ENCODE measurements at places on chromosomes 6 and 20.

DNA sequence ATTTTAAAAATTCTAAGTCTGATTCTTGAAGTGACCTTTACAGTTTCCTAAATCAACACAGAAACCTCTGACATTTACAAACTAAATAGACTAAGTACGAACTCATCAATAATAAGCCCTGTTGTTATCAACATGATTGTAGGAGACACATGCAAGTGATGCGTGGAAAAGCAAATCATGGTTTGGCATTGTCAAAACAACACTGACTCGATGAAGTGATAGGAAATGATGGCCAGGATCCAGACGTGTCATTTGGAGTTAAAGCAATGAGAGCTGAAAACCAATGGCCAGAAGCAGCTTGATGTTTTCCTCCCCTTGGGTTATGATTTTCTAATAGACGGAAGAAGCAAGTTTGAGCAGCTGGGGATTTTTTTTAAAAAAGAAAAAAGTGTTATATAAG lies 117.4 kb upstream of the FAM184A start:
- no peak for DNase-seq

- no peak for DNase-seq
These were observed 181.4 kb downstream of the TBX18 start for GRCh38 chr6:84582997-84583396.

DNA sequence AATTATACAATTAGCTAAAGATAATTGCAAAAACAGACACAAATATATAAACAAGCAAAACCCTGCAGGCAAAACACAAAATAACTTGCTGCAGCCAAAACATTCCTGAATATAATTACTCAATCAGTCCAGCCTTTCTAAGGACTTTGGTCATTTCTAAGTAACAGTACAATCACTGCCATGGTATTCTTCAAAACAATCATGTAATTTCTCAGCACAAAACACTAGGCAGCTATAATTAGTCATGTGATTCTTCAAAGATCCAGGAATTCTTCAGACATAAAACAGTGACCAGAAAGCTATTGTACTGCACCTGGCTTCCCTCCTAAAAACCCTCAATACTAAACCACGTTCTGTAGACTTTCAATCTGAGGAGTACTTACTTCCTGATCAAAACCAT lies 881.1 kb downstream of the EPHA7 start:
- DNase-seq: no peak

DNA sequence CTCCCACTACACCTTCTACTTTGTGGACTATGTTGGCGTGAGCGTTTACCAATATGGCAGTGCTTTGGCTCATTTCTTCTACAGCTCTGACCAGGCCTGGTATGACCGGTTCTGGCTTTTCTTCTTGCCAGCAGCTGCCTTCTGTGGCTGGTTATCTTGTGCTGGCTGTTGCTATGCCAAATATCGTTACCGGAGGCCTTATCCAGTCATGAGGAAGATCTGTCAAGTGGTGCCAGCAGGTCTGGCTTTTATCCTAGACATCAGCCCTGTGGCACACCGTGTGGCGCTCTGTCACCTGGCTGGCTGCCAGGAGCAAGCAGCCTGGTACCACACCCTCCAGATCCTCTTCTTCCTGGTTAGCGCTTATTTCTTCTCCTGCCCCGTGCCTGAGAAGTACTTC lies 16.5 kb upstream of the EFHC1 start:
- DNase-seq: no peak

DNA sequence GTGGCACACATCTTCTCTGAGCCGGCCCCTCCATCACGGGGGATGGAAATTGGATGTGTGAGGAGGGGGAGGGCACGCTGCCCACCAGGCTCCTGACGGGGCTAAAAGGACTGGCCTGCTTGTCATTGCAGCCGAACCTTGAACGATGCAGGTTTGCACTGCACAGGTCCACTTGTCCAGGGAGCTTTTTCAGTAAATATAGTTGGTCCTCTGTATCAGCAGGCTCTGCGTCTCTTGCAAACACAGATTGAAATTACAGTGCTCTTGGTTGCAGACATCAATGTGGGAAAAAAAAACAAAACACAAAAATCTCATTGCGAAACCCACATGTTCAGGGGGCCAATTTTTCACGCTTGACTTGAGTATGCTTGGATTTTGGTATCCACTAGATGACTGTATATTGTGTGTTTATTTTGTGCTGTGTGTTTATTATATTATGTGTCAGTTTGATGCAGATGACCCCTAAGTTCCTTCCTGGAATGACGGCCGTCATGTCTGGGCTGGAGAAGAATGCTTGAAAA lies 29.2 kb downstream of the ERMARD start:
- peak; percentile 83 for DNase-seq

DNA sequence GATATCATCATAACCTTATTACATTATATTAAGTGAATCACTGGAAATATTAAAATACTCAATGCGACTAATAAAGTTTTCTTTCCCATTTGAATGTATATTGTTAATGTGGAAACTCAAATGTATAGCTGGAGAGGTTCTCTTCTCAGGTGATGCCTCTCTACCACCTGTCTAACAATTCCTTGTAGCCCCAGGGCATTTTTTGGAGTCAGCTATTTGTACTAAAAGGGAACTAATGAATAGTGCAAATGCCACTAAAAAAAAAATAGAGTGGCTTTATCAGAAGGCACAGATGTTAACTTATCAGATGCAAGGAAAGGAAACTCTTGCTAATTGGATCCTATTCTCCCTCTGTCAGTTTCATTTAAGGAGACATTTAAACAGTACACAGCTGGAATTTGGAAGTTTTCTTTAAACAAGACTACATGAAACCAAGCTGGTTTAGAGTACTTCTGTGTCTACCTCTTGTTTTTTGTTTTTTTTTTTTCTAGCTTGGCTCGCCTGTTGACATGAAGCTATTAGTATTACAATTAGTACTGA lies 897.0 kb upstream of the SLC35B3 start:
- DNase-seq: no peak

- DNase-seq: no peak
These were observed 12.4 kb downstream of the KIAA1755 start for GRCh38 chr20:38248133-38248532.

DNA sequence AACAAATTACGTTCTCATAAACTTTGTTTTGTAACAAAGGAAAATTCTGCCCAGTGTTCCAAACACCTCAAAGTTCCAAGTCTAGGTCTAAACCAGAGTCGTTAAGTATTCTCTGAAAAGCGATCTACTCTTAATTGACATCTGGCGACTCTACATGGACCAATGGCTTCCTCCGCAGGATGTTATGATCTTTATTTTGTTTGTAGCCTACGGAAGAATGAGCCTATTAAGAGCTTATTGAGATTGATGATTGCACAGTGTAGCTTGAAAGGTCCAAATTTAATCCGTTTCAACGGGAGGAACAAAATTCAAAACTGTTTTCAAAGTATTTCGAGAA lies 61.1 kb downstream of the FAM217A start:
- DNase-seq: no peak

DNA sequence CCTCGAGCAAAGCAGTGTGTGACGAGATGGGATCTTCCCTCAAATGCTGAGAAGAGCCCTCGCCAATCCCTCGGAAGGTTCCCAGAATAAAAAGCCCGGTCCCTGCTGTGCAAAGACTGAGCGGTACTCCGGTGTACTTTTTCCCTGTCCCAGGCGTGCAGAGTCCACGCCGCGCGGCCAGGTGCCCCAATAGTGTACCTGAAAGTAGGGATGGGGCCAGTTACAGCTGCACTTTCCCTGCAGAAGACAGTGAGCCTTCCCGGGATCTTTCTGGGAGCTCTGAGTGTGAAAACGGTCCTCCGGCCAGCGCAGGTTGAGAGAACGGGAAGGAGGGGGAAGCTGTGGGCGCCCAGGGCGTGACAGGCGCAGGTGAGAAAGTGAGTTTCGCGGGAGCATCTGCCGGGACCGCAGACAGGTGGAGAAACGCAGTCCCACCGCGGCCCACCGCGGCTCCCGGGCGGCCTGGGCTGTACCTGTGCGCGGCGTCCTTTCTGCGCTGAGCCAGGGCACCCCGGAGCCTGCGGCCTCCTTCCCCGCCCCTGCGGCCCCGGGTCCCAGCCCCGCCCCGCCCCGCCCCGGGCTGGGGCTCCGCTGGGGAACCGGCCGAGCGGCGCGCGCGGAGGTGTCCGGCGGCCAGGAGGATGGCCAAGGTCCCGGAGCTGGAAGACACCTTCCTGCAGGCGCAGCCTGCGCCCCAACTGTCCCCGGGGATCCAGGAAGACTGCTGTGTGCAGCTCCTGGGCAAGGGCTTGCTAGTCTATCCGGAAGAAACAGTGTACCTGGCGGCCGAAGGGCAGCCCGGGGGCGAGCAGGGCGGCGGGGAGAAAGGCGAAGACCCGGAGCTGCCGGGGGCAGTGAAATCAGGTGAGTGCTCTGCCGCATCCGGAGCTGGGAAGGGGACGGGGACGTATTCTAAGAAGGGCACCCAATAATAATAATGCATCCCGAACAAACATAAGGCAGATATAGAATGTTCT lies at the start of gene RFX6:
Gene RFX6, plus strand, starts transcription at position 608 of the 977 bp plus-strand sequence. Its CDS starts 34 bp downstream, at position 642.
- DNase-seq: no peak

DNA sequence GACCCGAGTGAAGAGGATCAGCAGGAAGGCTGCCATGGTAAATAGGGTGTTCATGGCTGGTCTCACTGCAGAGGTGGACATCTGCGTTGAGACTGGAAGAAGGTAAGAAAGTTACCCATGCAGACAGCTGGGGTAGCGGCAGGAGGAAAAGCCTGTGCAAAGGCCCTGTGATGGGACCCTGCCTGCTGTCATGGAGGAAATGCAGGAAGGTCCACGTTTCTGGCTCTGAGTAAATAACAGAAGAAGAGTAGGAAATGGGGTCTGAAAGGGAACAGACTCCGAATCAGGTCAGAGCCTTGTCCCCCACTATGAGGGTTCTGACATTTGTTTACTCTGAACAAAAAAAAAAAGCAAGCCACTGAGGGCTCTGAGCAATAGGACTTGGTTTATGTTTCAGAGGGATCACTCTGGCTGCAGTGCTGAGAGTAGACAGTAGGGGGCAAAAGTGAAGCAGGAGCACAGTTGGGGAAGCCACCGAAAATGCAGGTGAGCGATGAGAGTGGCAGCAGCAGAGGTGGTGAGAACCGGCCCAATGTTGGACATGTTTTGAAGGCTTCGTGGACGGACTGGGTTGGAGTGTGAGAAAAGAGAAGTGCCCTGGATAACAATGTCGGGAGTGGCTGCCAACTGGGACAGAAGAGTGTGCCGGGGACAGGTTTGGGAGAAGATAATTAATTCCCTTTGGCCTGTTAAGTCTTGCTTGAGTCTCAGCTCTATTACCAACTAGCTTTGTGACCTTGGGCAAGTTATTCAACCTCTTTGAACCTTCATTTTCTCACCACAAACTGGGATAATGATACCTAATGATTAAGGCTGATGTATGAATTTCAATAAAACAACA lies 57.9 kb upstream of the MAP7 start:
- DNase-seq: peak; percentile 52

DNA sequence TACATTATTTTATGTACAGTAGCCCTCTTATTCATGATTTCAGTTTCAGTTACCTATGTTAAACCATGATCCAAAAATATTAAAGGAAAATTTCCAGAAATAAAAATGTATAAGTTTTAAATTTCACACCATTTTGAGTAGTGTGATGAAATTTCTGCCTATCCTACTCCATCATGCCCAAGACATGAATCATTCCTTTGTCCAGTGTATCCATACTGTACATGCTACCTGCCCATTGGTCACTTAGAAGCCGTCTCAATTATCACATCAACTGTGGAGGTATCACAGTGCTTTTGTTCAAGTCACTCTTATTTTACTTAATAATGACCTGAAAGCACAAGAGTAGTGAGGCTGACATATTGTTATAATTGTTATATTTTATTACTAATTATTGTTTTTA lies 32.3 kb upstream of the PLCB4 start:
- no peak for DNase-seq

- peak; percentile 76 for DNase-seq
These were observed 351.0 kb downstream of the BCKDHB start for GRCh38 chr6:80457439-80457933.
